Colonic mucosa (tissue), 4 donors: ENCODE measurements at places on chromosomes 12 and 14.

- DNase-seq, result no peak
These were observed 37.8 kb upstream of the NAA30 start for GRCh38 chr14:57352396-57353170.

DNA sequence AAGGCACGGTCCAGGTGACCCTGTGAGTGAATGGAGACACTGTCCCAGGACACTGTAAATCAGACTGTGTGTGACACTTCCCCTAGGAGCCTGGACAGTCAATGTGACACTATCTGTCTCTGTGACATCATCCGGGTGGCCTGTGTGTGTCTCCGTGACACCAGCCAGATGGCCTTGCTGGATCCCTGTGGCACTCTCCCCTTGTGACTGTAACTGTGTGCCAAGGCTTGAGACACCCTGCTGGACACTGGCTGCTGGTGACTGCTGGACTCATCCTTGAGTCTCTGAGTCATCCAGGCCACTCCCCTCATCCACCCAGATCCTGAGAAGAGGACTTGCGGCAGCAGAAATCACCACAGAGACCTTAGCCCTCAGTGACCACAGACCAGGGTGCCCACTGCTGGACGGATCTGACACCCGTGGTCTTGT is 51.6 kb downstream of the MVK start:
- DNase-seq, result peak; percentile 20

DNA sequence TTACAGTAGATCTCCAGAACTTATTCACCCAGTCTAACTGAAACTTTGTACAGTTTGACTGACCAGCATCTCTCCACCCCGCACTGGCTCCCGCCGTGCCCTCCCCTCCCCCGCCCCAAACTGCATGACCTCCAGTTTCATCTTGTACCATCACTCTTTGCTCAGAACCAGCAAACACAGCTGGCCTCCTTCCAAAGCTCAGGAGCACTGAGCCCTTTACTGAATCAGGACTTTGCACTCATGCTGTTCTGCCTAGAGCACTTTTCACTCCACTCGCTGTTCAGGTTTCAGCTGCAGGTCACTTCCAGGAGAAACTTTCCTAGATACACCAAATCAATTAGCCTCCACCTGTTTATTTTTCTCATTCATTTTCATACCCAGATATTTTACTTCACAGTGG is 455.3 kb upstream of the PDE3A start:
- peak; percentile 66 for DNase-seq

DNA sequence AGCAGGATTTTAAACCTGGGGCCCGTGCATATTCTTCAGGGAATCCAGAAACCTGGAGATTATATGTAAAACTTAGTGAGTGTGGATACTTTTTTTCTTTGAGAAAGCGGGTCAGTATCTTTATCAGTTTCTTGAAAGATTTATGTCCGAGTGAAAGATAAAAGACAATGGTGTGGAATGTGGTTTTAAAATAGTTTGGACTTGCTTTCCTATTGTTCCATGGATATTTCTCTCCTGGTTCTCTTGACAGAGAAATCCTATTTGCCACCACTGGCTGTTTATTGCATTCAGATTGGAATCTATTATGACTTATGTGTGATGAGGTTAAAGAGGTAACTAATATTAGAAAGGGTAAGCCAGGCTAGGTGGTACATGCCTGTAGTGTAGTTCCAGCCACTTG is 27.4 kb downstream of the KTN1 start:
- no peak for DNase-seq

DNA sequence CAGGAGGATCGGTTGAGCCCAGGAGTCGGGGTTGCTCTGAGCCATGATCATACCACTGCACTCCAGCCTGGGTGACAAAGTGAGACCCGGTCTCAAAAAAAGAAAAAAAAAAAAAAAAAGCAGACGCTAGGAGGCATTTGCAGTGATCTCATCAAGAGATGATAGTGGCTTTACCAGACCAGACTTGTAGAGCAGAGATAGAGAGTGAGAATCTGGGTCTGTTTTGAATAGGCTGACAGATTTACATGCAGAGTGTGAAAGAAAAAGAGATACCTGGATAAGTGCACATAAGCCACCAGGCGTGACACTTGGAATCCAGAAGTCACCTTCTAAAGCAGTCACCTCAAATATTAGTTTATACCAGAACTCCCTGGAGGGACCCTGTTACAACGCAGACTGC is 21.1 kb upstream of the FLRT2 start:
- DNase-seq, result no peak

- DNase-seq, result no peak
These were observed 160.1 kb downstream of the TMX1 start for GRCh38 chr14:51400139-51400538.

GRCh38 chr12:107277855-107278254 is 184.5 kb upstream of the CRY1 start:
- DNase-seq, result no peak

- no peak for DNase-seq
These were observed 4.4 kb upstream of the GPHN start for GRCh38 chr14:66503532-66503931.

DNA sequence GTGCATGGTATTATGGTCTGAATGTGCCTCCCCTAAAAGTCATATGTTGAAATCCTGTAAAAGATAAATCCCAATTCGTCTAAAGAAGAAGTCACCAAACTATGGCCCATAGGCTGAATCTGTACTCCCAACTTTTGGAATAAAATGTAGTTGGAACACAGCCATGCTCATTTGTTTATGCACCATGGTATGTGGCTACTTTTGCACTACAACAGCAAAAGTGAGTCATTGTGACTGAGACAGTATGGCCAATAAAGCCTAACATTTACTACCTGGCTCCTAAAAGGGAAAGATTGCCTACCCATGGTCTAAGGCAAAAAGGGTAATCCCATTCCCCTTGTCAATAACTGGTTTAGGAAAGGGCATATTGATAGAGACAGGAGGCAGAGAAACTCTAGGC is 101.8 kb downstream of the LRIG3 start:
- no peak for DNase-seq

DNA sequence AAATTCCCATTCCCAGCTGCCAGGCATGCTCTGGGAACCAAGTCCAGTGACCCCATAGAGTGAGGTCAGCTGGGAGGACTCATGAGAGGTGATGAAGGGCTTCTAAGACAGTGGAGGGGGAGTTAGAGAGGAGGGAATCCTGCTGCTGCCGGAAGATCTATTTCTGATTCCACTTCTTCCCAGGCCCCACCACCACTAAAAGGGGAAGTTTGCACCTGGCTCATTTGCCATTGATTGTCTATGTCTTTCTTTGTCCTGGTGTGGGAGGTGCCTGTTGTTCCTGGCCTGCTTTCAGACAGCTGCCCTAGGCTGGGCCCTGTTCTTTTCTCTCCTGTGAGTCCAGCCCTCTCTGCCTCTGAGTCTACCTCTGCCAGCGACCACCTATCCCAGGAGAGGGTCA is 3.0 kb upstream of the KRT6A start:
- DNase-seq, result no peak

GRCh38 chr12:126219654-126220279 is 1154.5 kb downstream of the AACS start:
- DNase-seq, result no peak

DNA sequence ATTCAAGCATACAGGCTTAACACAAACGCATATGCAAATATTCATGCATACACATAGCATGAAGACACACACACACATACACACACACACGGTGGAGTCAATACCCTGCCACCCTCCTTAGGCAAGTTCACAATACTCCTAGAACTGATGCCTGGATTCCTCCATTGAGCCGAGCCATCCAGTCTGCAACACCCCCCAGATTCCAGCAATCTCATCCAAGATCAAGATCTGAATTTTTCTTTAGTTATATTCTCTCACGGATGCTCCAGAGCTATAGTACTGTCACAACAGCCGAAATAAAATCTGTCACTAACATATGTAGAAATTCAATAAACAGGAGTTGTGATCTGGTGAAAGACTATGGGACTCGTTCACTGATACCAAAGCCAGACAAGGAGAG is 110.8 kb downstream of the NUAK1 start:
- no peak for DNase-seq

DNA sequence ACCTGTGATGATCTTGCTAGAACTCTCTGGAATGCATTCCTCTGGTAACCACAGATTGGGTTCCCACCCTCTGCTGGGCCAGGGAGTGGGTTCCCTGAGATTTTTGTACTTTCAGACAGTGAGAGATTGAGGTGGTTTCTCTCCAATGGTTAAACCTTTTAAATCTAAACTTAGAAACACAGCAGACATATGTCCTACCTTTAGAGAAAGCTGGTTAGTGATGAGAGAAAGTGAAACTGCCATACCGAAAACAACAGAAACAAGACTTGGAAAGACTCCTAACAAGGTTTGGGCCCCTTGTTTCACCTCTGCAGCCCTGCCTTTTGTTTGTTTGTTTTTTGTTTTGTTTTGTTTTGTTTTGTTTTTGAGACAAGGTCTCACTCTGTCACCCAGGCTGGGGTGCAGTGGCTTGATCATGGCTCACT is 9.7 kb upstream of the SGPP1 start:
- no peak for DNase-seq

DNA sequence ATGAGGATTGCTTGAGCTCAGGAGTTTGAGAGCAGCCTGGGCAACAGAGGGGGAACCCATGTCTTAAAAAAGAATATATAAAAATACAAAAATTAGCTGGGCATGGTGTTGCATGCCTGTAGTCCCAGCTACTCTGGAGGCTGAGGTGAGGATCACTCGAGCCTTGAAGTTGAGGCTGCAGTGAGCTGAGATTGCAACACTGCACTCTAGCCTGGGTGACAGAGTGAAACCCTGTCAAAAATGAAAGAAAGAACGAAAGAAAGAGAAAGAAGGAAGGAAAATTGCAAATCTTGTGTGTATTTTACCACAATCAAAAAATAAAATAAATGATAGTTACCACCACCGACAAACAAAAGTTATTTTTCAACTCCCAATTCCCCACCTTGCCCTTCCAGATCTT is 45.3 kb downstream of the SPRING1 start:
- no peak for DNase-seq

DNA sequence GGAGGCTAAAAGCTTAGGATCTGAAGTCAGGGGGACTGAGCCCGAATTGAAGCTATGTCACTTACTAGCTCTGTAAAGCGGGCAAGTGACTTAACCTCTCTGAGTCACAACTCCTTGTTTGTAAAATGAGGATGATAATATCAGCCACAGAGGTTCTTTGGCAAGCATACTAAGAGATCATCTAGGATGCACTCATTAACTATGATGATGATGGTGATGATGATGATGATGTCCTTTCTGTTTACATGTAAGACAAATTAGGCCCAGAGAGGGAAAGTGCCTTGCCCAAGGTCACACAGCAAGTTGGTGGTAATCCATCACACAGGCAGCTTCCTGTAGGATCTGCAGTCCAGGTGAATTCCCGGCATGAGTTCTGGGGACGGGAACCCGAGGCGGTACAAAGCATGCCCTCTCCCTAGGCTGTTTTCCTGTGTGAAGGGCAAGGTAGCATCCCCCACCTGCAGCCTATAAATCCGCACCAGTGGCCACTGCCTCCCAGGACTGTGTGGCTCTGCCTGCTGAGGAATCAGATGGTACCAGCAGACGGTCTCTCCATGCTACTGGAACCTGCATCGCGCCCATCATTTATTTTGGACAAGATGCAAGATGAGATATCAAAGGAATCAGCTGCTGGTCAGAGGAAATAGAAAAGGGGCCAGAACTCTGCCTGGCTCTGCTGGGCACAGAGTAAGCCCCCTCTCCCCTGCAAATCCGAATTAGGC is 55.2 kb downstream of the MAP1LC3B2 start:
- DNase-seq, result no peak

DNA sequence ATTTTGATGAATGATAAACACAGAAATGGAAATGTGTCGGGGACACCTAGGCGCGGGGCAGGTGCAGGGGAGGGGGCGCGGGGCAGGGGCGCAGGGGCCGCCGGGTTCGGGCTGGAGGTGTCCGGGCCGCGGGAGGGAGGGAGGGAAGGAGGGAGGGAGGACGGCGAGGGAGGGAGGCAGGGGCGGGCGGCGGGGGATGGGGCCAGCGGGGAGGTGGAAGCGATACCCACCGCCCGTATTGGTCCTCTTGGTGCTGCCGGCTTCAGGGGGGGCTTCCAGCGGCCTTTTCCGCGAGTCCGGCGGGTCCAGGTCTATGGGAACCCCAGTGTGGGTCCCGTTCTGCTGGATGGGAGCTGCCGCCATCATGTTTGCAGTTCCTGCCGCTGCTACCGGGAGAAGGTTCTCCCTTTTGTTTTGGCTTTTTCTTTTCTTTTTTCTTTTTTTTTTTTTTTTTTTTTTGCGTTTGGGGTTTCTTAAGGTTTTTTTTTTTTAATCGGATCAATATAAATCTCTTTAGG is 703 bp downstream of the NOVA1 start:
- DNase-seq, result peak; percentile 38

DNA sequence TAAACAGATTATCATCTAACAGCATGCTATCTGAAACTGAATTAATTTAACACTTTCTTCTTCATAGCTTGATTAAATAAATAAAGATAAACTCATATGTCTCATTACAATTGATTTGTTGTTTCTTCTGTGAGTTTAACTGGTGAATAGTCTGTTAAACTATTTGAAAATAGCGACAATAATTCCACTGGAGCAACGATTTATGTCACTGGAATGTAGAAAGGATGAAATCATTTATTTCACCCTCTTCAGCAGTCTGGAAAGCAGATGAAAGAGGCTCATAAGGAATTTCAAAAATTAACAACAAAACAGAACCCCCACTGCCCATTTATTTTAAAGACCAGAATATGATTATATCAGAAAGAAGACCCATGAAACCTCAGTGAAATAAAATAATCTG is 1165.1 kb upstream of the USP15 start:
- DNase-seq, result no peak
